ENCODE measurements at places on chromosomes 3 and 15.

DNA sequence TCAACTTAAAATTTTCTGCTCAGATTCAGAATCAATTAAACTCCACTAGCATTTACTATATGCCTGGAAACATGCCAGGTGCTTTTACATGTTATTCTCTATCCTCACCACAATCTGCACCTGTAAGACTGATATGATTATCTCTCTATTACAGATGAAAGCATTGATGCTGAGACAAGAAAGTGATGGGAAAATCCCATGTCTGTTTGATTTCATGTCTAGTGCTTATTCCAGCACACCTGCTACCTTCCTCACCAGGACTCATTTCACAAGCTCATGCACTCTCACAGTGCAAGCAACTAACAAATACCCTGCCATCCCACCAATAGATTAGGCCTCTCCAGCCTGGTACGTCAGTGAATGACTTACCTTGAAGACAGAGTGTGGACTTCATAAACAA is 25.0 kb upstream of the BCL6 start:
- DNase-seq = no peak

- DNase-seq = no peak
These were observed 163.3 kb downstream of the FEZF2 start for GRCh38 chr3:62210011-62210410.

GRCh38 chr3:33575311-33575710 is 135.1 kb upstream of the UBP1 start:
- DNase-seq = no peak

- DNase-seq = peak; percentile 20
These were observed 244.7 kb upstream of the TBL1XR1 start for GRCh38 chr3:177441813-177442646.

DNA sequence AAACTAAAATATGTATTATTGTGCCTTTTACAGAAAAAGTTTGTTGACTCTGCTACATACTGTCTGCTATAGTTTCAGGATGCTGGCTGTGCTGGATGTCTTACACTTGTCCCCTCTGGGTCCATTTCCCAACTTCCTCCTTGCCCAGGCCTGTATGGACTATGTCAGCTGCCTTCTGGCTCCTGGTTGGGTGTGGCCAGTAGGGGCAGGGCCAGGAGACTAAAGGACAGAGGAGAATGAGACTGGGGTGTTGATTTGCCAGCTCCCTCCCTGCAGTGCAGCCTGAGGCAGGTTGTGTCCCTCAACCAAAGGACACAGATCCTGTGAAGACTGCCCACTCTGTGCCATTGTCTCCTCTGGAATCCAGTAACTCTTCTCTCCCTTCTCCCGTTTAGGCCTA is 90.6 kb upstream of the UBE2E2 start:
- no peak for DNase-seq

DNA sequence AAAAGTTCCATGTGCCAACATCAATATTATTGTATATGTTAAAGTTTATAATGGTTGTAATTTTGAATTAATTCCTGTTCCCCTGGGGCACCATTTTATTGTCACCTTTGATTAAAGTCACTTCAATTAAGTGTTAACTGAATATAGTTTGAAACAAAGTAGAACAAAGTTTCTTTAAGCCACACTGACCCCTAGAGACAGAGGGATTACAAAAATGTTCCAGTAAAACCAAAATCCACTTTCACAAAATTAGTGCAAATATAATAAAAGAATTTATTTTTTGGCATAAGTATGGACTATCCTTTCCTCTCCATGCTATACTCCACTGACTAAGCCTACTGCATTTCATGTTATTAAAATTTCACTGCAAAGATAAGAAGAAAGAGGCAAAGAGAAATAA is 123.9 kb downstream of the ZMAT3 start:
- no peak for DNase-seq

- no peak for DNase-seq
These were observed 24.7 kb downstream of the TUSC7 start for GRCh38 chr3:116734243-116734642.

GRCh38 chr15:67732164-67732563 is 93.1 kb upstream of the SKOR1 start:
- no peak for DNase-seq

GRCh38 chr3:139230391-139230790 is 113.4 kb upstream of the MRPS22 start:
- peak; percentile 27 for DNase-seq

- DNase-seq = no peak
These were observed 82.8 kb downstream of the PCSK6 start for GRCh38 chr15:101406526-101407195.

- DNase-seq = no peak
These were observed 1.3 kb upstream of the UNC13C start for GRCh38 chr15:53976844-53977392.

DNA sequence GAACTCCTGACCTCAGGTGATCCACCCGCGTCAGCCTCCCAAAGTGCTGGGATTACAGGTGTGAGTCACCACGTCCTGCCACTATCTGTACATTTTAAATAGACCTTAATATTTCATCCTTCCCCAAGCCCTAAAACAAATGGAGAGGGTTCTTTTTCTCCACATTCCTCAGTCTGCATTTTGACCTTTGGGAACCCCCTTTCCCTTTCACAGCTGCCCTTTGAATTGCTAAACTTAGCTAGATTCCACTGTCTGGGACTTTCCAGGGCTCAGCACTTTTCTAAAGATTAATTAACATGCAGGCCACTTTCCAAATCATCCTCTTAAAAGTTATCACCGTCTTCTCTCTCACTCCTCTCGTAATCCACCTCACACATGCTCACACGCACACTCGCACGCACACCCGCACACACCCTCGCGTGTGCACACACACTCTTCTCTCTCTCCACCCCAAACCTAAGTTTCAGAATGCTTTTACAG is 124.2 kb downstream of the TMCO5A start:
- no peak for DNase-seq

DNA sequence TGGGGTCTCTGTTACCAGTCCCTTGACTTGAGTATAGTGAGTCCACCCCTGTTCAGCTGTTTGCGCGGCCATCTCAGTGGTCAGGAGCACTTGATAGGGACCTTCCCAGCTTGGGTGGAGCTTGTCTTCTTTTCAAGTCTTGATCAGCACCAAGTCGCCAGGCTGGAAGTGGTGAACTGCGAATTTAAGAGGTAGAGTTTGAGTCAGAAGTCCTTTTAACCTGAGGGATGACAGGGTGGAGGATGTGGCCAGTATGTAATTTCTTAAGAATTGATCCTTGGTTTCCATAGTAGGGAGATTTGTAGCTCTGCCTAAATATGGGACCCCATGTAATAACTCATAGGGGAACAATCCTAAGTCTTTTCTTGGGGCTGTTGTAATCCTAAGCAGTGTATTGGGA is 86.3 kb upstream of the XCR1 start:
- DNase-seq = no peak

DNA sequence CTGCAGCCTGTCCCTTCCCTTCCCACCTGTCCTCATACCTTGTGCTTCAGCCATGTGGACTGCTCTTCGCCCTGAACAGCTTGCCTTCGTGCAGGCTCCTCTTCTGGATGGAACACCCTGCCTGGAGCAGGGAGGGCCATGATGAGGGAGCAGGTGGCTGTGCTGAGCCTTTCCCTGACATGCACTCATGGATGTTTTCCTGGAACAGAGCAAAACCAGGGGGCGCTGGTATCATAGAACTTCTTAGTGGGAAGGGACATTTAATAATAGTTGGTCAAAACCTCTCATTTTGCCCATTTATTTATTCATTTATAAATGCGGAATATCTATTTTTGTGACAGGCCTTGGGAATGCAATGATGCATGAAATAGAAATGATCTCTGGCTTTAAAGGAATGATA is 149.3 kb downstream of the CACNA1D start:
- DNase-seq = no peak

DNA sequence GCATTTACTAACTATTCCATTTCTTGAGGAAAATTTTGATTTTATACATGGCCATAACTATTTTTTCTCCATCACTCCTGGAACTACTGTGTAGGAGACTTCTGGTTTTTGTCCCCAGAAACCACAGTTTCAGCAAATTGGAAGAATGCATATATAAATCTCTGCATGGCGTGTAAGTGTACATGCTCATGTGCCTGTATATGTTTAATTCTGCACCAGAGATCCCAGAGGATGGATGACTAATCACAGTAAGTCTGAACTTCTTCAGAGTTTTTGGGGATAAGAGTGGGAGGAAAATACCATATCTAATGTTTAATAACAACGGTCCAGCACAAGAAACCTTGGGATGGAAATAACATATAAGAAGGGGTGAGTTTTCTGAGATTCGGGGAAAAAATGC is 10.9 kb upstream of the COL6A6 start:
- peak; percentile 25 for DNase-seq

DNA sequence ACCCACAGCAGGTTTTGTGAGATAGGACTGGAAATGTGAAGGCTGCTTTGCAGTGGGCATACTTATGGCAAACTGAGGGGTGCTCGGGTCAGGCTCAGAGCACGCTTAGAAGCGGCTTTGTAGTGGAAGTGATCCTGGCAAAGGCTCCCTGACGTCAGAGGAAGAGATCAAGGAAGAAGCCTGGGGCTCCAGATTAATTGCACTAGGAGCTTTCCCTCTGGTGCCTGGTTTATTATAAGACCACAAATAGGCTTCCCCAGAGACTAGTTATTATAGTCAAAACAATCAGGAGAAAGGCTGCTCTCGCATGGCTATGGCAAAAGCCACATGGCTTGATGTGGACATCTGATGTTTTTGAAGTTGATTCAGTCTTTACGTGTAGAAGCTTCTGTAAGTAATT is 515.1 kb downstream of the GABRG3 start:
- no peak for DNase-seq
